ENCODE measurements at places on chromosomes 12 and 14.

DNA sequence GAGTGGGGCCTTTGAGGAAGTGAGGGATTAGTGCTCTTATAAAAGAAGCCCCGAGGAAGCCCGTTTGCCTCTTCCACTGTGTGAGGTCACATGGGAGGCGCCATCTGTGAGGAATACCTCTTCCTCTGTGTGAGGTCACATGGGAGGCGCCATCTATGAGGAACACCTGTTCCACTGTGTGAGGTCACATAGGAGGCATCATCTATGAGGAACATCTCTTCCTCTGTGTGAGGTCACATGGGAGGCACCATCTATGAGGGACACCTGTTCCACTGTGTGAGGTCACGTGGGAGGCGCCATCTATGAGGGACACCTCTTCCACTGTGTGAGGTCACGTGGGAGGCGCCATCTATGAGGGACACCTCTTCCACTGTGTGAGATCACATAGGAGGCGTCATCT lies 69.7 kb downstream of the SLC24A4 start:
- no peak for DNase-seq

DNA sequence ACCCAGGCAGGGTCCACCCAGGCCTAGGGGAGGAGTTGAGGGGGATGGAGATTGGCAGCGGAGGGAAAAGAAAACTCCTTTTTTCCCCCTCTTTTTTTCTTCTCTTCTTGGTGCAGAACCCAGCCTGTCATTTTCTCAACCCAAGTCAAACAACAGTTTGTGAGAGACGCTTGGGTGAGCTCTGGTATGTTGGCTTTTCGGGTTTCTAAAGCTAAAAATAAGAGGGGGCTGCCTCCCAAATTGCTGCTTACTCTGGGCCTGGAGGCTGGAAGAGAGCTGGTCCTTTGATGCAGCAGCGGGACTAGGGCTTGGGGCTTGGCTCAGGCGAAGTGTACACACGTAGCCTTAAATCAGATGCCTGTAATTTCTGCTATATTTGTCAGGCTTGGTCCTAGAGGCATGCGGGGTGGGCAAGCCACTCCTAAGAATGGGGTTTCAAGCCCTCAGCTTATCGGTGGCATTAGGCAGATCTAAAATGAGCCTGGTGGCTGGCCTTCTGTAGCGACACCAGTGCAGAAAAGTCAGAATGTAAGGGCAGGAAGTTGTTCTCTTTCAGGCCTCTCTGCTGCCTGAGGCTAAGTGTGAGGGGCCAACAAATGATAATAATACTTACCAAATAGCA lies 816 bp upstream of the SLC8A3 start:
- no peak for DNase-seq

DNA sequence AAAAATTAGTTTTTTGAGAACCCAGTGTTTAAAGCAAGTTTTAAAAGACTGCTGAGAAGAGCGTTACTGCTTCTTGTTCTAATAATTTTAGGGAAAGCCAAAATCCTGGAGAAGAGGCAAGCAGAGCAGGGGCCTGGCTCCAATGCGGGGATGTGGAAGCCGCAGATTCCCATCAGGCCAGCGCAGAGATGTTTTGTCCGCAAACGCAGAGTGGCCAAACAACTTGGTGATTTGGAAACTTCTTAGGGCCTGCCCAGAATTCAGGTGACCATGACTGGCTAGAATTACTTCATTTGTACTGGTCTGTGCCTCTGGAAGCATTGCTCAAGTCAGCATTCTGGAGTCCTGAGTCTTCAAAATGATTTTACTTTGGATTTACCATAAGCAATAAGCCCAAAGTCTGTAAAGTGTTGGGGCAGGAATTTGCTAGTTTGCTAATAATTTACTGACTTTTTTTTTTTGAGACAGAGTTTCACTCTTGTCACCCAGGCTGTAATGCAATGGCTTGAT lies 208.4 kb downstream of the PPM1H start:
- DNase-seq, result peak; percentile 30

DNA sequence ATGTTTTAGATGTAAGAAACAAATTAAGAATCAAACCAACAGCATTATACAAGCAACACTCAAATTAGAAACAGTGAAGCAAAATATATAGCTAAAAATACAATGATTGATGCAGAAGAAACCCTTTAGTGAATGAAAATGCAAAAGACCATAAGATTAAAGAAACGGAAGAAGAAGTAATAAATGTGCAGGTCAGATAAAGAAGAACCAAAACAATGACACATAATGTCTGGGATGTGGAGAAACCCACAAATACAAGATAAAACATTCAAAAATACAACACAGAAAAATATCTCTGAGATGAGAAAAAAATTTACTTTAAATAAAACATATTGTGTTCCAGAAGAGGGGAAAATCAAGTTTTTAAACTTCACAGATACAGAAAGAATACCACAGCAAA lies 73.4 kb upstream of the AVPR1A start:
- no peak for DNase-seq

DNA sequence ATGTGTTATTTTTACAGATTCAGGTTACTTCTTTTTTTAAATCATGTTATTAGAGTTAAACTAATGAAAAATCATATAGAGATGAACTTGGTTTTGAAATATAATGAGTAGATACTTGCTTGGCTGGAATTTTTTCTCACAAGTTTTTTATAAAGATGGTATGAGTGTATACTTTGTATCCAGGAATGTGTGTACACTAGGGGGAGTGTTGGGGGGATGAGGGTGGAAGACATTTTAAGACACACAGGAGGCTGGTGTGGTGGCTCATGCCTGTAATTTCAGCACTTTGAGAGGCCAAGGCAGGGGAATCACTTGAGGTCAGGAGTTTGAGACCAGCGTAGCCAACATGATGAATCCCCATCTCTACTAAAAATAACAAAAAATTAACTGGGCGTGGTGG lies 23.2 kb downstream of the PPM1A start:
- DNase-seq, result no peak

GRCh38 chr14:52267501-52268278 lies at the start of gene PTGDR:
Gene PTGDR (plus strand): TSS chr14:52267698. CDS start chr14:52267815, 117 bp downstream.
- no peak for DNase-seq

All from T47D (cell line).